ENCODE measurements at places on chromosomes 11 and 22.

GRCh38 chr11:75592715-75593114 lies 30.7 kb downstream of the SERPINH1 start:
- no peak for DNase-seq

GRCh38 chr11:75386942-75387630 lies 12.2 kb upstream of the RPS3 start:
- DNase-seq = no peak

GRCh38 chr11:98965358-98965757 lies 55.4 kb upstream of the CNTN5 start:
- no peak for DNase-seq

DNA sequence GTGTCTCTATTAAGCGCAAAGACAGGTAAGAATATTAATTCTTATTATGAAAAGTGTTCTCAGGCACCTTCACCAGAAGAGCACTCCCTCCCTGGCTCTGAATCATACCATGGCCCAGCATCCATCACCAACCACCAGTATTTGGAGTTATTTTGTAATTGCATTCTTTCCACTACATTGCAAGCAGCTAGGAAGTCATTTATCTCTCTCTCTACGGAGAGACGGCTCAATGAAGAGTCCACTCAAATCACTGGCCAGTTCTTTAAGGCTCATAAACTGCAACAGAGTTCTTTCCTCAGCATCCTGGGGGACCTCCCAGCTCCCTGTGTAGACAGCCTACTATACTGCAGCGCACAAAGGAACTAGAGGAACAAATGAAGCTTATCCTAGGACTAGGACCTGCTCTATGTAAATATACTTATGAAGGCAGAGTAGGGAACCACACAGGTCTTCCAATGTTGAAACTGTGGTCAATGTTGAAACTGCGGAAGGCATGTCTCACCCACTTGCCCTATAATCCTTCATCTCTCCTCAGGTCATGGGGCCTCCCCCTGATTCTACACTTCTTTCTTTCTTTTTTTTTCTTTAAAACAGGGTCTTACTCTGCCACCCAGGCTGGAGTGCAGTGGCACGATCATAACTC lies 63.4 kb downstream of the AAMDC start:
- DNase-seq = no peak

GRCh38 chr11:28417601-28418323 lies 309.6 kb downstream of the METTL15 start:
- no peak for DNase-seq

DNA sequence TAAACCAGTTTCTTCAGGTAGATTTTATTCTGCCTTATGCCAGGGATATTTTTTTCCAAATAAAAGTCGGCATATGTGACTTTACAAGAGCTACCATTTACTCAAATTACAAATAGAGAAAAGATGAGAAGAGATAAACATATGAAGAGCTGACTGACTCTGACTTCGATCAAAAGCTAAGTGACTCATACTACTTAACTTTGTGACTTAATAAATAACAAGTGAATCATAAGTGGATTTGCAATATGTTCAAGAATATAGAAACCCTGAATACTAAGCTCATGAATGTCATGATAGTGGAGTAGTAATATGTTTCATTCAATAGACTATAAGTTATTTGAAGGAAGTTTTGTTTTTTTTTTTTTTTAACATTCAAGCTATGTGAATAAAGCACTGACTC lies 130.5 kb upstream of the ANO3 start:
- peak; percentile 3 for DNase-seq

DNA sequence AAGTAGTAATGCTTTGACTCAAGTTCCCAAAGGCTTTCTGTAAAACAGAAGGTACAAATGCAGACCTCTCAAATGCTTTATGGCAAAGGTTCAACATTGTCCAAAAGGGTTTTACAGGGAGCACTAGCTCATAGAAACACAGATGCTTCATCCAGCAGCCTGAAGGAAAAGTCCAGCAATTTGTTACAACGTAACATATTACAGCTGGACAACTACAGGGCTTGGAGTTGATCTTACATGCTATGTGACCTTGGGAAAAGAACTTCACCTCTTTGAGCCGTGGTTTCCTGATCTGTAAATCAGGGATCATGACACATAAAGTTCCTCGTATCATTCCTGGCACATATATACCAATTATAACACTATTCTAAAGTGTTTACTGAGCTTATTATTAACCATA lies 84.9 kb downstream of the DDIAS start:
- DNase-seq = no peak

- no peak for DNase-seq
Measured at GRCh38 chr22:20260071-20260765, 7.9 kb downstream of the RTN4R start.

DNA sequence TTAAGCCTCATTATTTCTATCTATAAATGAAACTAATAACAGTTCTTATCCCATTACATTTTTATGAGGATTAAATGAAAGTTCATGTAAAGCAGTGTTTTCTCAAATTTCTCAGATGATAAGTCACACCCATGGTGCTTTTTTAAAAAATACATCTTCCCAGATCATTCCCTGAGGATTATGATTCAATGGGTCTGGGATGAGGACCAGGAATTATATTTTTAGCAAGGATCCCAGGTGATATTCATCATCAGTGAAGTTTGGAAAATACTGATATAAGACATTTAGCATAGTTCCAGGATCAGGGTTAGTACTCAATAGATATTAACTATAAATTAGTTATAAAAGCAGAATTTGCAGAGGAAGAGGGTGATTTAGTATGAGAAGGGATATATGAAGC lies 89.1 kb downstream of the BBOX1 start:
- DNase-seq = no peak

DNA sequence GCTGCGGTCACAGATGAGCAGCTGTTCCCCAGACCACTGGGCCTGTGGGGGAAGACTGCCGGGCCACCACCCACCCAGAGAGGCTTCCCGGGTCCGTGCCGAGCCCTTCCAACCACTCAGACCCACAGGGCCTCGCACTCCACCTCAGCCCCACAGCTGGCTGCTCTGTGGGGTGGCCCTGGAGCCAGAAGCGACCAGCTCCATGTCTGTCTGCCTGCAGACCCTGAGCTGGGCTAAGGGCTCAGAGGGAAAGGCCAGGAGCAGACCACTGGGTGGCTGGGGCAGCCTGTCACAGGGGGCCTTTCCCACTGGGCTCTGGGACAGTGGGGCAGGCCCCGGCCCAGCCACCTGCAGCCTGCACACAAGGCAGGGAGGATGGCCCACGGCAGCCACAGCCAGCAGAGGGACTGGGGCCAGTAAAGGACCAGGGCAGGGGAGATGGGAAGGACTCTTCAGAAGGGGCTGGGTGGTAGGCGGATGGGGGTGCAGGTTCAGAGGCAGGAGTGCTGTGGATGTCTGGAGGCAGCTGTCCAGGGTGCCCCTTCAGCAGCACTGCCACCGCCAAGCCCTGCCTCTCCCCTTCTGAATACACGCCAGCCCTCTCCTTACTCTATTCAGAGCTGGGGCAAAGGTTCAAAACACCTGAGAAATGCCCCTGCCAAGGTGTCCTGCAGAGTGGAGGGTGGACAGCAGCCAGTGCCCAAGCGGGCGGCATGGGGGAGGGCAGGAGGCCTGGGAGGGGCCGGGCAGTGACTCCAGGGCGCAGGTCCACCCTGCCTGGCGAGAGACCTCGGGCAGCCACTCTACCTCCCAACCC lies 32.2 kb downstream of the GNB1L start:
- DNase-seq = no peak

DNA sequence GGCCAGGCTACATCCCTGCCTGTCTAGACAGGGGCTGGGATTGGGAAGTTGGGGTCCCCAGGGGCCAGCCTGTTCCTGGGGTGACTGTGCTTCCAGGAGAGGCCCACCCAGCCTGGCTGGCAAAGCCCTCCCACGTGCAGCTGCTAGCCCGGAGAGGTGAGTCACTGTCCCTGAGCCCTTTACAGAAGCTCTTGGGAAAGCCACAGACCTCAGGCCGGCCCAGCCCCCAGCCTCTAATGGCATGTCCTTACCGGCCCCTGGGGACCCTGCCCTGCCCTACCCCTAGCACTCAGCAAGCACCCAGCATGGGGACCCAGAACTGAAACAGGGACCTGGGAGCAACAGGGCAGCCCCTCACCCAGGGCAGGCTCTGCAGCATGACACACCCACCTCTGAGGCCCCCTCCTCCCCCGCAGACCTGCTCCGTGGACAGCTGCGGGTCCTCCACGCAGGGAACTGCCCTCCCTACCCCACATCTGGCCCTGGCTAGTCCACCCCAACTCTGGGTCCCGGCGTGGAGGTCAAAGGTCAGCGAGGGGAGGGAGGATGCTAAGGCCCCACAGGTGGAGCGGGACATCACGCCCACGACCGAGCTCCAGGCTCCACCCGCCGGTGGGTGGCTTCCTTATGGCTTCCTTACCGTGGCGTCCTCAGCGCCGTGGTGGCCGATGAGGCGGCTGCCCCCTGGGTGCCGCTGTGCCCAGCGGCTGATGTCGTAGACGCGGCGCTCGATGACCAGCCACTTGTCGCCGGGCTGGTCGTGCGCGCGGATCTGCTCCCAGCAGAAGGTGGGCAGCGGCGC lies 615 bp downstream of the FADS3 start:
- DNase-seq = peak; percentile 73

- no peak for DNase-seq
Measured at GRCh38 chr22:42256220-42256619, 14.2 kb downstream of the TCF20 start.

DNA sequence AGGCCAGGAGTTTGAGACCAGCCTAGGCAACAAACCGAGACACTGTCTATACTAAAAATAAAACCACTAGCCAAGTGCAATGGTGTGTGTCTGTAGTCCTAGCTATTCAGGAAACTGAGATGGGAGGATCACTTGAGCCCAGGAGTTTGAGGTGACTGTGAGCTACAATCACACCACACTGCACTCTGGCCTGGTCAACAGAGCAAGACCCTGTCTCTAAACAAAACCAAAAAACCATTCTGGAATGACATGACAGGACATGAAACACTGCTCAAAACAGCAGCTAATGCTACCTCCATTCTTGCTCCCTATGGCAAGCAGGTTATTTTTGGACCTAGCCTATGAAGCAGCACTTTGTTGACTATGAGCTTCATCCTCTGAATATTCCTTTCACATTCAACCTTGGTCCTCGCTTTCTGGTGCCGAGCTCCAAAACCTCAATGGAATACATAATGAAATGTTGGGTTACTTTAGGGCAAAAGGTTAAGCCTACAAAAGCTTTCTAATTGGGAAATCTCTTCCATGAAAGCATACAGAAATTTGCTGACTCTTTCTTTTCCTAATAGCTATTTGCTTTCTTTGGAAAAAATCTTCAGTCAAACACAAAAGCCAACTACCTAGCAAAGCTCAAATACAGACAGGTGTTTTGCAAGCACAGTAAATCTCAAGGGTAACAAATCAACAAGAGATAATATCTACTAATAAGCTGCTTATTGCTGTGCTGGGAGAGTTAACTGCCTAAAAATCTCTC lies 21.1 kb downstream of the SIK3 start:
- DNase-seq = no peak

DNA sequence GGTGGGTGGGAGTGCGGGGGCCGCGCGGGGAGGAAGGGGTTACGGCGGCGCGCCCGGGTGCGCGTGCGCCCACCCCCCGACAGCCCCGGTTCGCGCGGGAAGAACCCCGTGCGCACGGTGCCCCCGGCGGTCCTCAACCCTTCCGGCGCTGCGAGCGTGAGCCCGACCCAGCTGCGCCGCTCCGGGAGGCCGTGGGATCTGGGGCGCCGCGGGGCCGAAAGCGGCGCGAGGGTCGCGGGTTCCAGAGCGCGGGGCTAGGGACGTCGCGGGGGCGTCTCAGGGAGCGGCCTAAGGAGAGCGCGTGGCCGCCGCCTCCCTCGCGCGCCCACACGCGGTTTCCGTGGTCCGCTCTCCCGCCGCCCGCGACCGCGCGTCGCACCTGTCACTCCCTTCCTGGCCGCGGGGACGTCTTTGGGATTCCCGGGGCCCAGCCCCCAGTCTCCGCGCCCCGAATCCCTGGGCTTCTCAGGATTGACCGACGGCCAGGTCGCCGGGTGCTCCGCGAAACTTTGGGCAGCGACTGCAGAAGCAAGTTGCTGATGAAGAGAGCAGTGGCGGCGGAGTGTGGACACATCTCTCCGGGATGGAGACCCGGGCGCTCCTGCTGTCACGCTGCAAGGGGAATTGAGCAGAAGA lies 582 bp downstream of the SREBF2 start:
- DNase-seq = peak; percentile 28

DNA sequence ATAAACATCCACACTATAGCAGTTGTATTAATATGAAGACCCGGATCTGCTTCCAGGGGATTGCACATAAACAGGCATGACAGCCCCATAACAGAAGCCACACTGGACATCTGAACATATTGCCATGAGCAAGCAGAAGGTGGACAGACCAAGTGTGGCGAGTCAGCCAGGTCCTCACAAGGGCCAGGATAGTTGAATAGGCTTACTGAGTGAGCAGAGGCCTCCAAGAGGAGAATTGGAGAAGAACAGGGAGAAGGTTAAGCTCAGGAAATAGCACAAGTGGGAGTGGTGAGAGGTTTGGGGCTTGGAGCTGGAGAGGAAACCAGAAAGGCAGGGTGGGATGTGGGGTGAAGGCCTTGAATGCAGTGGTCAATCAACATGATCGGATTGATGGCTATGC lies 10.8 kb downstream of the SLC35C1 start:
- DNase-seq = peak; percentile 20

- no peak for DNase-seq
Measured at GRCh38 chr11:72240461-72241290, 3.3 kb downstream of the PHOX2A start.

- no peak for DNase-seq
Measured at GRCh38 chr22:49235463-49236300, 592.0 kb downstream of the BRD1 start.

DNA sequence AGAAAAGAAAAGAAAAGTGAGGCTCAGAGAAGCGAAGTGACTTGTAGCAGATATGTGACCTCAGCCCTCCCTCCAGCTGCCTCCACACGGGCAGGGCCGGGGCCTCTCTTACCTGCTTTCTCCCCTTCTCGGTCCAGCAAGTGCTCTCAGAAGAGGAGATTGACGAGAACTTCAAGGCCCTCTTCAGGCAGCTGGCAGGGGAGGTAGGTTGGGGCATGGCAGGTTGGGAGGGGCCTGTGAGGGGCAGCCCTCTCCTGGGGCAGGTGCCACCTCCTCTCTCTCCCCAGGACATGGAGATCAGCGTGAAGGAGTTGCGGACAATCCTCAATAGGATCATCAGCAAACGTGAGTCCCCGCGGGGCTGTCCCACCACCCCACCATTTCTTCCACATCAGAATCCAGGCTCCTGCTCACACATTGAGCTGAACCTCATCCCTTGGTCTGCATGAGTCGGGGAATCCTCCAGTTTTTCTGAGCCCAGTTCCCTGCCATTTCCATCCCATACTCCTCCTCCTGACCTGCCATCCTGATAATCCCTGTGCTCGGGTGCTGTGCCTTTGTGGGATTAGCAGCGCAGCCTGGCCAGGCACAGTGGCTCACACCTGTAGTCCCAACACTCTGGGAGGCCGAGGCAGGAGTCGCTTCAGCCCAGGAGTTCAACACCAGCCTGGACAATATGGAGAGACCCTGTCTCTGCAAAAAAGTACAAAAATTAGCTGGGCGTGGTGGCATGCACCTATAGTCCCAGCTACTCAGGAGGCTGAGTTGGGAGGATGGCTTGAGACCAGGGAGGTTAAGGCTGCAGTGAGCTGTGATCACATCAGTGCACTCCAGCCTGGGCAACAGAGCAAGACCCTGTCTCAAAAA lies 26.4 kb downstream of the CAPN1 start:
- no peak for DNase-seq

GRCh38 chr11:73141031-73141308 lies 1.1 kb downstream of the FCHSD2 start:
- peak; percentile 6 for DNase-seq

- DNase-seq = no peak
Measured at GRCh38 chr11:129814244-129815014, 1.2 kb upstream of the TMEM45B start.

- DNase-seq = no peak
Measured at GRCh38 chr11:102802341-102802740, 4.4 kb upstream of the MMP1 start.

GRCh38 chr22:23063539-23064380 lies 6.6 kb upstream of the GNAZ start:
- no peak for DNase-seq

Measured in ACHN (cell line).